ENCODE measurements at places on chromosomes 16 and 17. TPM values are rescaled to one million over a fixed set of nuclear protein-coding genes. Genes with fewer than 3 reads are reported as not detected.

DNA sequence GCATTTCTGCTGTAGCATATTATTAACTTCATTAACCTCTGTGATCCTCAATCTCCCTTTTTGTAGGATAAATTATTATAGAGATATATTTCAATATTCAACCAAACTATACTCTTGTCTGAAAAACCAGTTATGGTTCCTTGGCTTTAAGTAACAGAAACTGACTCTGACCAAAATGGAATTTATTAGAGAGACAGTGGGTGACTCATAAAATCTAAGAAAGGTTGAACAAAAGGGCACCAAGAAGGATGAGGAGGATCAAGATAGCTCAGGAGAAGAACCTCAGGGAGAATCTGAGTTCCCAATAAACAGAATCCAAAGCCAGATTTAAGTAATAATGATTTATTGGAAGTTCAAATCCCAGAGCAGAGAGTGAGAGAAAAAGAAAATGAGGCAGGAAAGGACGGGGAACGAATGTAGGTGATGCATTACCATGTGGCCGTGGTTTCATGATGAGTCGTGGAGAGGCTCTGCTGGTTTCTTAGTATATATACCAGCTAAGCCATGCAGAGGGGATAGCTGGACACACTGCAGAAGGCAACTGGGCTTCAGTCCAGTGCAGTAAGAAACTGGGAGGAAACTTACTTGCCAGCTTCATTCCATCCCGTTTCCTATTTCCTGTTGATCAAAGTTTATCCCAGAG is 151.5 kb upstream of the GOT2 start:
- no peak overlapping the region for H3K27ac ChIP-seq
- no peaks in the 10 kb centered on the region for H3K27me3 ChIP-seq
- no peaks in the 10 kb centered on the region for H3K4me1 ChIP-seq
- DNase-seq = no peak
- H3K36me3 ChIP-seq = no peaks in the 10 kb centered on the region

GRCh38 chr16:87702325-87702811 is 63.4 kb downstream of the KLHDC4 start:
- peaks cover 76% of the 10 kb centered on the region for H3K36me3 ChIP-seq
- DNase-seq = no peak
- peaks cover 6% of the 10 kb centered on the region for H3K4me1 ChIP-seq

- no peak overlapping the region for H3K4me3 ChIP-seq
- no peaks in the 10 kb centered on the region for H3K36me3 ChIP-seq
- H3K27ac ChIP-seq = peak overlapping the region; percentile 38
- DNase-seq = no peak
Measured at GRCh38 chr16:19703172-19703889, 14.7 kb downstream of the KNOP1 start.

DNA sequence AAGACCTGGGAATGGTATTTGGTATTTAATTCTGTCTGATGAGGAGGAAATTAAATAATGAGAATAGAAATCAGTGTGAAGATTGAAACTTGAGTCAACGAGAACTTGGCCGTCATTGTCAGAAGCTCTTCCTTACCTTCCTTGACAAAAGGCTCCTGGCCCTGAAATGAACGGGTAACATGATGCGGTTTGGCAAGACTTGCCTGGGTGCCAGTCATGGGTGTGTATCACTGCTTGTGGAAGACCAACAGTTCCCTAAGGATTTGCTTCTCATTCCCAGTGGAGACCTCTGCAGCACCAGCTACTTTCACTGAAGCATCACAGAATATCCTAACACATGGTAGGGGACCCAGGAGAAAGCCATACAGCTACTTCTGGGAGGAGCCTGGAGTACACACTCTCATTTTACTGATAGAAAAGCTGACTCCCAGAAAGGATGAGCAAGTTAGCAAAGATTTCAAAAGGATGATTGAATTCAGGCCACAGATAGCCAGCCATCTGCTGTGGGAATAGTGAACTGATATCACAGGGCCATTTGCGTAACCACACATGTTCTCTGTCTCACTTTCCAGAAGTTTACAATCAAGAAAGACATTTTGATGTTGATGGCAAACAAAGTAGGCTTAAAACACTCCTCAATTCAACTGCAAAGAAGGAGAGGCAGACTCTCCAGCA is 258.1 kb upstream of the SALL1 start:
- no peaks in the 10 kb centered on the region for H3K27me3 ChIP-seq
- H3K4me1 ChIP-seq = no peaks in the 10 kb centered on the region
- DNase-seq = no peak
- H3K36me3 ChIP-seq = no peaks in the 10 kb centered on the region
- no peak overlapping the region for H3K4me3 ChIP-seq

CDRT4 gene
- total RNA-seq = 11.6 TPM

- H3K27ac ChIP-seq = no peak overlapping the region
- H3K36me3 ChIP-seq = no peaks in the 10 kb centered on the region
- no peak for DNase-seq
- no peak overlapping the region for H3K4me3 ChIP-seq
Measured at GRCh38 chr17:12134101-12134500, 113.4 kb downstream of the MAP2K4 start.

DNA sequence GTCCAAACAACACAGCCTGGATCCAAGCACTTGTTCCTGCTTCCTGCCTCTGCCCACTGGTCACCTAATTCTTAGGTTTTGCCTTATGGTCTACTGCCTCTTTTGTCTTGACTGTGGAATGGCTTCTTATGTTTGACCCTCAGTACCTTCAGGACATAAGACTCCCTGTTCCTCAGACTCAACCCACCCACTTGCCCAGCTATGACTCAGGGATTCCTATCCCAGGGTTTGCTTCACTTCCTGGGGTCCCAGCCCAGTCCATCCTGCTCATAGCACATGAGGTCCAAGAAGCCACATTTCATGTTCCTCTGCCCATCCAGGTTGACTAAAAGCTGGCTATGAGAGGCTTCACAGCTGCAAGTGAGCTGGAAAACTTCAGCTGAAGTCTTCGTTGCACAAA is 320.9 kb upstream of the CDH5 start:
- H3K36me3 ChIP-seq = no peaks in the 10 kb centered on the region
- H3K27me3 ChIP-seq = no peaks in the 10 kb centered on the region

GRCh38 chr17:73281928-73282327 is 20.2 kb upstream of the CPSF4L start:
- peak overlapping the region; percentile 92 for H3K27ac ChIP-seq
- H3K27me3 ChIP-seq = no peaks in the 10 kb centered on the region
- DNase-seq = no peak

- peak overlapping the region; percentile 59 for H3K4me3 ChIP-seq
- no peaks in the 10 kb centered on the region for H3K36me3 ChIP-seq
- peak overlapping the region; percentile 93 for H3K27ac ChIP-seq
- H3K4me1 ChIP-seq = no peaks in the 10 kb centered on the region
- no peak for DNase-seq
Measured at GRCh38 chr17:29176558-29177351, 3.4 kb downstream of the MYO18A start.

DNA sequence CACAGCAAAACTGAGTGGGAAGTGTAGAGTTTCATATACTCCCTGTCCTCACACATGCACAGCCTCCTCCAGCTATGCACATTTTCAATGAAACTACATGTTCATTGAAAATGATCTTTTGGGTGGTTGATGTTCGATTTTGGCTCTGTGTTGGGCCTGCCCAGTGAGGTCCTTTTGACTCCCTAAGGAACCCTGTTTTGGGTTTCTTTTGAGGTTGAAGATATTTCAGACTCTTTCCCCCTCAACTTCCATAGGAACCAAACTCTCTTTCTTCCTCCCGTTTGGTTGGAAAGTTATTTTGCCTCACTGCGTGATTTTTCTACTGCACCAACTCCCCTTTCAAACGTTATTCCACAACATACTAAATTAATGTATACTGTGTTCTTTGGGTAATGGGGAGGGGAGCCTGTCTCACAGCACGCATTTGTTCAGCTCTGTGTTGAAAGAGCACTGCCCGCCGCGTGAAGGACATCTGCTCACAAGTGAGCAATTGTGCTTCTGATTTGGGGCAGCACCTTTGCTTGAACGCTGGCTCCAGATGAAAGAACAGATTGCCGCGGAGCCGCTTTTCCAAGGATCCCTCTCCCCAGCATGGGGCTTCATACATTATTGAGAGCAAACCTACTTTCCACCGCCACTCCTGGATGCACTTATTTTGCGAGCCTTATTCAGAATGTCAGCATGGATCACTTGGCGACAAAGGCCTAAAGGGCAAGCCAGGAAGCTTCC is 385.9 kb downstream of the WWOX start:
- no peaks in the 10 kb centered on the region for H3K36me3 ChIP-seq
- H3K4me3 ChIP-seq = no peak overlapping the region
- DNase-seq = no peak
- H3K27ac ChIP-seq = no peak overlapping the region
- no peaks in the 10 kb centered on the region for H3K27me3 ChIP-seq

GRCh38 chr17:5508810-5509209 is 22.4 kb downstream of the MIS12 start:
- H3K4me1 ChIP-seq = no peaks in the 10 kb centered on the region

- H3K36me3 ChIP-seq = no peaks in the 10 kb centered on the region
- no peaks in the 10 kb centered on the region for H3K27me3 ChIP-seq
- no peak for DNase-seq
- no peak overlapping the region for H3K4me3 ChIP-seq
- H3K4me1 ChIP-seq = no peaks in the 10 kb centered on the region
- no peak overlapping the region for H3K27ac ChIP-seq
Measured at GRCh38 chr17:8776881-8777280, 18.5 kb upstream of the SPDYE4 start.

DNA sequence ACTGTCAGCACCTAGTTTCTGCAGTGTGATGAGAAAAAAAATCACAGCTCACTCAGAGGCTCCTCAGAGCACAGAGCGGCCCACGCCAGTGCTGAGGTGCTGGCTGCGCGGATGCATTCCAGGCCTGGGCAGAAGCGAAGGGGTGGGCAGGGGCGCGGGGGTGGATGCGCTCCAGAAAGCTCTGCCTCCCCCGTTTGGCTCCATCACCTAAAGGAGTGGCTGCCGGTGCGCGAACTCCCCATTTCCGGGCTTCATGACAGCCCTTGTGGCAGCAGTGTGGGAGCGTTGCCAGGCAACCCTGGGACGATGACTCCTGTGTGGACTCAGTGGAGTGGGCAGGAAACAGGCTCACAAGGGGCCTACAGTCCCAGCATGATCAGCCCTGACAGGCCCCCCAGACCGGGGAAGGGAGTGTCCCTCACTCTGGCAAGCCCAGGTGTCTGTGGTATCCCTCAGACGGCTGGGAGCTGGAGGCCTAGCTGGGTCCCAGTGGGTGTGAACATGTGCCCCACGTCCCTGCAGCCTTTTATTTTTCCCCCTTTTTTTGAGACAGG is 32.8 kb upstream of the NUDT16L1 start:
- H3K4me1 ChIP-seq = peaks cover 29% of the 10 kb centered on the region
- H3K4me3 ChIP-seq = no peak overlapping the region
- no peak for DNase-seq
- peaks cover 71% of the 10 kb centered on the region for H3K36me3 ChIP-seq
- H3K27me3 ChIP-seq = no peaks in the 10 kb centered on the region

DOC2A gene
- 4.2 TPM for total RNA-seq

- no peaks in the 10 kb centered on the region for H3K4me1 ChIP-seq
- no peak overlapping the region for H3K4me3 ChIP-seq
- H3K27ac ChIP-seq = no peak overlapping the region
- peaks cover 23% of the 10 kb centered on the region for H3K36me3 ChIP-seq
- no peaks in the 10 kb centered on the region for H3K27me3 ChIP-seq
- no peak for DNase-seq
Measured at GRCh38 chr16:70306880-70307279, 7.9 kb downstream of the DDX19B start.

NPB gene
- 4.2 TPM for total RNA-seq

DNA sequence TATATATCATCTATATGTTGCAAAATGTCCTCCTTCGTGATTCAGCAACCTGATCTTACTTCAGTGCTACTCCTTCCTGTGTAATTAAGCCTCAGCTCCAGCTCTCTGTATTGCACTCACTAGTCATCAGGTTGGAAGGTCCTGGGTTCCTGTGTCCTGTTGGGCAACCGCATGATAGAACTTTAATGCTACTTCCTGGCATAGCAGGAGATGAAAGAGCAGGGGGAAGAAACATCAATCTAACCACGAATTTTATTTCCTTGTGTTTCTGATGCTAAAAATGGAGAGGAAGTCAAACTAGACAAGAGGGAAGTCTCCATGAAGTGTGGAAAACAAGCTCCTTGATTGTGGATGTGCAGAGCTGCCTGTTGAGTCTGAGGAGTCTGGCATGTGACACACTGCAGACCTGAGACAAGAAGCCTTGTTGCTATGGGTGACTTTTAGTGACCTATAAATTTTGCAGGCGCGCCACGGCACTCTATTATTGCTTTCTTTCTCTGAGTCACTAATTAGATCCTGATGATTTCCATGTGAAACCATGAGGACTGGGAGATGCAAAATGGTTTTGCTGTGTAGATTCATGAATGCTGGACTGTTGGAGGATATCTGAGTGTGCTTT is 25.6 kb downstream of the IGSF6 start:
- no peak overlapping the region for H3K4me3 ChIP-seq
- H3K4me1 ChIP-seq = no peaks in the 10 kb centered on the region
- peak overlapping the region; percentile 44 for H3K27ac ChIP-seq
- DNase-seq = peak; percentile 28
- H3K27me3 ChIP-seq = no peaks in the 10 kb centered on the region

GRCh38 chr17:36657763-36658490 is 56.5 kb downstream of the MRM1 start:
- no peak overlapping the region for H3K27ac ChIP-seq

TERB1 gene
- not detected for total RNA-seq

MYH3 gene
- 5.9 TPM for total RNA-seq

DNA sequence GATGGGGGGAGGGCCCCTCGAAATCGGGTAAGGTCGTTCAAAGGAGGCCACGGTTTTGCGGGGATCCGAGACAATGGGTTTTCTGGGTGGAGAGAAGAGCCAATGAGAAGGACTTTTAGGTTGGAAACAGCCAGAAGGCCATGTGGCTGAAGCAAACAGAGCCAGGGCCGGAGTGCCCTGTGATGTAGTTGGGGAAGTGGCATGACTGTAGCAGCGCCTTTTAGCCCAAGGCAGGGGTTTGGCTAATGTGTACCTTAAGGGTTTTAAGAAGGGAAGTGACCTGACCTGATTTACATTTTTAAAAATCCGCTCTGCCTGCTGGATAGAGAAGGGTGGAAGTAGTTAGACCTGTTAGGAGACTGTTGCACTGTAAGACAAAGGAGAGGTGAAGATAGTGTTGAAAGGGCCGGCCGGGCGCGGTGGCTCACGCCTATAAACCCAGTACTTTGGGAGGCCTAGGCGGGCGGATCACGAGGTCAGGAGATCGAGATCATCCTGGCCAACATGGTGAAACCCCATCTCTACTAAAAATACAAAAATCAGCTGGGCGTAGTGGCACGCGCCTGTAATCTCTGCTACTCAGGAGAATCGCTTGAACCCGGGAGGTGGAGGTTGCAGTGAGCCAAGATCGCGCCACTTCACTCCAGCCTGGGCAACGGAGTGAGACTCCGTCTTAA is 1.0 kb downstream of the LYRM1 start:
- no peaks in the 10 kb centered on the region for H3K36me3 ChIP-seq
- peak overlapping the region; percentile 98 for H3K27ac ChIP-seq
- peaks cover 68% of the 10 kb centered on the region for H3K4me1 ChIP-seq
- H3K27me3 ChIP-seq = no peaks in the 10 kb centered on the region

GRCh38 chr17:77941004-77941403 is 17.5 kb upstream of the TNRC6C start:
- no peaks in the 10 kb centered on the region for H3K27me3 ChIP-seq
- DNase-seq = no peak
- H3K4me3 ChIP-seq = no peak overlapping the region
- H3K36me3 ChIP-seq = no peaks in the 10 kb centered on the region
